ENCODE measurements at places on chromosomes 3 and 15.

DNA sequence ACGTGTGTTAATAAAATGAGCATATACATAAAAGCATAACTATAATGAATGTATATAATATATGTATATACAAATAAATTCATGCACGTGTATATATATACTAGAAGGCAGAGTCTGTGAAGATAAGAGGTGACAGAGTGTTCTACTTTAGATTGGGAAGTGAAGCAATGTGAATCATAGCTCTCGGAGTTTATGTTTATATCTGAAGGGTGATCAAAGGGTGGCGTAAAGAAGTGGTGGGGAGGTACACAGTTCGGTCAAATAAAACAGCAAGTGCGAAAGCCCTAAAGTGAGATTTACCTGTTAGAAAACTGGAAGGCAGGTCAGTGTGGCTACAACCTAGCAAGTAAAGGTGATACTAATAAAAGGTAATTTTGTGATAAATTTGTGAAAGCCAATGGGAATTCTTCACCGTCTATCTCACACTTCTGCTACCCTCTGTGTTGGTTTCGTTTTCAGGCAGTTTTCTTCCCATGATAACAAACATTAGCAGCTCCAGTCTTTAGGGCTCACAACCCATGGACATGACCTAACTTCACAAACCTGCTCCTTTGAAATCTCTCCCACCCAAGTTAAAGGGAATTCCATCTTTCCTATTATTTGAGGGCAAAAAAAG is 46.7 kb upstream of the BCHE start:
- DNase-seq = no peak

GRCh38 chr3:18758047-18758704 is 333.0 kb upstream of the SATB1 start:
- DNase-seq = peak; percentile 72

DNA sequence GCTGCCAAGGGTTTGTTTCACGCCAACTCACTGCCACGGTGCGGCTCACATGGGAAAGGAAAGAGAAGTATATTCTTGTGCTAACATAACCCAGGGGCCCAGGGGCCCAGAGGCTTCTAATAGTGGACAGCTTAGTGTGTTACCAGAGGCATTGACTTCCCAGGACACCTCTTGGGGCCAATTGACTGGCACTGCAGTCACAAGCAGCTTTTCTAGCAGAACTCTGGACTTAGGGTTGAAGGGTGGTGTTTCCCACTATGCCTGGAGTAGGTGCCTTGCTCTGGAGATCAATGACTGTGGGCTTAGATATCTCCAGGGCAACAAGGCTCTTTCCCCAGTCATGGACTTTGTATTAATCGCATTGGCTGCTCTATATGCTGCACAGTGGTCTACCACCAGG is 172.7 kb upstream of the KBTBD8 start:
- DNase-seq = no peak

GRCh38 chr3:140223197-140223596 is 288.2 kb downstream of the CLSTN2 start:
- DNase-seq = no peak

DNA sequence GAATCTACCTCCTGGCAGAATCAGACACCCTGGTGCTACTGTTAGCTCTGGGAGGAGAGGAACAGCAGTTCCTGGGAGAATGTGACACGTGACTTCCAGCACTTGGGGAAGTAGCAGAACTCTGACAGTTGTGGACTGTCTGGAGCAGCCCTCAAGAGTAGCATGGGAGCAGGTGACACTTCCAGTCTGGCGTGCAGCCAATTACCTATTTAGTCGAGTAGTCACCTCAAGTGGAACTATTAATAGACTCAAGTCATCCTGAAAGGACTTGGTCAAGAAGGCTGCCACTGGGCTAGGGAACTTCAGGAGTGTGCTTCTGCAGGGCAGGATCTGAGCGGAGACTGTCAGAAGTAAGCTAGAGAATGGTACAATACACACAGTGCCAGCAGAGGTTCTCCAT is 62.3 kb downstream of the MTHFS start:
- peak; percentile 49 for DNase-seq

DNA sequence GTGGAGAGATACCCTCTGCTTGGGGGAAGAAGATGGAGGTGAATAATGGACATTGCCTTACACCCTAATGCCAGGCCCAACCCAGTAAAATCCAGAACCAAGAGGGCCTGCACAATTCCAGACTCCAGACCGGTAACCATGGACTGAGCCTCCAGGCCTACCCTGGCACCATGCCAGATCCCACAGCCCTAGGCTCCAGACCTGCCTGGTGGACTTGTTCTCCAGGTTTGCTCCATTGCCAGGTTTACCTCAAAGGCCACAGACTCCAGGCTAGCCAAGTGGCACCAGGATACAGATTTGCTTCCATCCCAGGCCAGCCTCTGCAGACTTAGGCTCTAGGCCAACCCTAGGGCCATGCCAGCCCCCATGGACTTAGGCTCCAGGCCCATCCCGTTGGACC is 14.0 kb downstream of the PLCH1 start:
- DNase-seq = no peak

DNA sequence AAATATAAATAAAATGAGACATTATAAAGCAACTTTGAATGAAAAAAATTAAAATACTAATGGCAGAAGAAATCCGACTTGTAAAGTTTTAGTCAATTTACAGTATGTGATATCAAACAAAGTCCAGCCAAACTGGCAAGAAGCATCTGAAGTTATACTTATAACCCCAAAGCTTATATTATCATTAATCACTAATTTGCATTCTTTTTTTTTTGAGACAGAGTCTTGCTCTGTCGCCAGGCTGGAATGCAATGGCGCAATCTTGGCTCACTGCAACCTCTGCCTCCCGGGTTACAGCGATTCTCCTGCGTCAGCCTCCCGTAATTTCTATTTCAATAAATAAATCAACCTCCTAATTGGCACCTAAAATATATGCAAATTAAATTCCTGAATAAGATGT is 80.1 kb downstream of the AQR start:
- no peak for DNase-seq

GRCh38 chr3:169509780-169510692 is 153.5 kb downstream of the MECOM start:
- peak; percentile 11 for DNase-seq

DNA sequence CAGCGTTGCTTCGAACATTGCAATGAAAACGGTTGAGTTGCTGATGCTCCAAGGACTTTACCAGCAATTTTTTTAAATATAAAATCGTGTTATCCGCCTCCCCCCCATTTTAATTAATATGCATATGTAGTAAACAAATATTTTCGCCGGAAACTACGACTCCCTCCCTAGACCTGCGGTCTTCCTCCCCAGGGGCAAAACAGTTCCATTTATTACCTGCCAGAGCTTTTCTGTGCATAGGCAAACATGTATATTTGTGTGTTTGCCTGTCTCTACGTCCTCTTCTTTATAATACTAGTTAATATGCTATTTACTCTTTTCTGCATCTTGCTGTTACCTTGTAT is 593 bp upstream of the RSL24D1 start:
- DNase-seq = no peak

- no peak for DNase-seq
These were observed 46.5 kb downstream of the RPN1 start for GRCh38 chr3:128603811-128604775.

- DNase-seq = no peak
These were observed 89.6 kb downstream of the MB21D2 start for GRCh38 chr3:192827863-192828594.

- DNase-seq = no peak
These were observed 65.3 kb upstream of the SNRK start for GRCh38 chr3:43221076-43221475.

DNA sequence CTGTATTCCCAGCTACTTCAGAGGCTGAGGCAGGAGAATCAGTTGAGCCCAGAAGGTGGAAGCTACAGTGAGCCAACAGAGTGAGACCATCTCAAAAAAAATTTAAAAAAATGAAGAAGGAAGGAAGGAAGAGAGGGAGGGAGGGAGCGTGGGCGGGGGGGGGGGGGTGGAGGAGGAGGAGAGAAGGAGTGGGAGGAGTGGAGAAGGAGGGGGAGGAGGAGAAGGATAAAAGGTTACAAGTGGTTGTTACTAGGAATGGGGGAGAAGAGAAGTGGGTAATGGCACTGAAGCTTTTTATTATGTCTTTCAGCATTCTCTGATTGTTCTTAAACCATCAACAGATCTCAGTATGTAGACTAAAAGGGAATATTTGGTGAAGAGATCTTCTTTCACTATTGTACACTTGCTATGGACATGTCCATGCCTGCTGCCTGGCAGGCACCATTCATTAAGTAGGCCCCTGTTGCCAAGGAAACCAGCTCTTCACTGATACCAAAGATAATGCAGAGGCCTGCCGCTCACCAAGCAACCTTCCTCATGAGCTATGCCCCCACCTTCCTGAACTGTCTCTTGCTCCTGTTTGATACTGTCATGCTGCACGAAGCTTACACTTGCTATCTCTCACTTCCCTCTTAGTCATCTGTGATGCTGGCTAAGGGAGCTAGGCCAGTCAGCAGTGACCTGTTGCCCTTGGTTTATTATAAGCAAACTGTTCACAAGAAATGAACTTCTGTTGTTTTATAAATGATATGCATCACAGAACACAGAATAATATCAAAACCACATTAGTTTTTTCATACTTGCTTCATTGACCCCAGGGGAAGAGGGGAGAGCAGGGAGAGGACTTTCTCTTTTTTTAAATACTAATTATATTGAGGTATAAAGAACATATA is 23.1 kb downstream of the EPM2AIP1 start:
- peak; percentile 85 for DNase-seq

DNA sequence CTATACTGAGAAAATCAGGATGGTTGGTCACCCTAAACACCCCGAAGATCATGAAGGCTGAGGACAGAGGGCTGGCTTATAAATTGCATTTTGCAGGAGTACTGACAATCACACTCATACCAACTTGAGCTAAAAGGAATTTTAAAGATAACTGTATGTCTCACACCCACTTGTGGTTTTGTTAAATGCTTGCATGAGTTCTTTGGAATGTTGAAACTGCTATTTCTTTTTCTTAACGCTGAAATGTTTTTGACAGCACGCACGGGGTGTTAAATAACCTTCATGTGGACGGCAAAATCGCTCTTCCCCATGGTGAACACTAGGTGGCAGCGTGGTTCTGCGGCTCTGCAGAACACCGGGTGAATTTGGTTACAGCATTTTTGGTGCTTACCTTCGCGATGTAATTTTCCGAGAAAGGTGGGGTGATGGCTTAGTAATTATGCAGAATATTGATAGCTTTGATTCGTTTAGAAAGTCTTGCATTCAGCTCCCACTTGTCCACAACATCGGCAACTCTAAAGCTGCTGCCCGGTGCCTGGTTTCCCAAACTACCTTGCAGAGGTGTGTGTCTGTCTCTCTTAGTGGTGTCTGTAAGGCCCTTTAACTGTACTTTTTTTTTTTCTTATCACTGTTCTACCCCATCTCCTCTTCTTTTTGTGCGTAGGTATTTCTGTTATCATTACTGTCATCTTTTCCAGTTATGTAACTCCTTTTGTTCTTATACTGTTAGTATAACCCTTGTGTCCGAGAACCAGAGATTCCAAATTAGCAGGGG is 51.7 kb downstream of the ARNT2 start:
- DNase-seq = peak; percentile 80

GRCh38 chr3:29240248-29240647 is 40.6 kb upstream of the RBMS3 start:
- no peak for DNase-seq

DNA sequence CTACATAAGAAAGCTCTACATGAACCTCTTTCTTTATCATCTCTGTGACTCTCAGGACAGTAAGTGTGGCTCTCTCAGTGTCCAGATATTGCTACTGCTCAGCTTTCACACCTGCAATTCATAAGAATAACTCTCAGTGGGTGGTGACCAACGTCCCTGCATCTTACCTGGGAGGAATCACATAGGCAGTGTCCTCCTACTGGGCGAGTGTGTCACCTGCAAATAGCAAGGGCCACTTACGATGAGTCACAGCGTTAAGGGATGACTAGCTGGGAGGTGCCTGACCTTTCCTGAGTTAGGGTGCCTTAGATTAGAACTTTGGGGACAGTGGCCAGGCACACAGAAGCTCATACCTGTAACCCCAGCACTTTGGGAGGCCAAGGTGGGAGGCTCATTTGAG is 90.8 kb upstream of the C3orf80 start:
- DNase-seq = no peak

GRCh38 chr15:50119063-50120040 is at the start of gene ATP8B4:
Gene ATP8B4 (minus strand): TSS chr15:50119233. CDS start chr15:50106966, 12,267 bp downstream.
- DNase-seq = no peak

- DNase-seq = no peak
These were observed 57.2 kb upstream of the KY start for GRCh38 chr3:134707908-134708597.

DNA sequence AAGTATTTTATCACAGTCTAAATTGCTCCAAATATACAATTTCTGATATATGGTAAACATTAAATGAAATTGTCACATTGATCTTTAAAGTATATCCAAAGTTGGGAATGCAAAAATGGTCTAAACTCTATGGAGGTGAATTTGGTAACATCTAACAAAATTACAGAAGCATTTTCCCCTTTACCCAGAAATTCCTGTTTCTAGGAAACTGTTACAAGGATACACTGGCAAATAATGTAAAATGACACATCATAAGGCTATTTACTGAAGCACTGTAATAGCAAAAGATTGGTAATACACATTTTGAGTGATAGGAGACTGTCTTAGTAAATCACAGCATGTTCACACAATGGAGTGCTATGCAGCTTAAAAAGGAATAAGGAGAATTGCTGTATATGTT is 50.0 kb upstream of the SLCO2A1 start:
- DNase-seq = no peak

DNA sequence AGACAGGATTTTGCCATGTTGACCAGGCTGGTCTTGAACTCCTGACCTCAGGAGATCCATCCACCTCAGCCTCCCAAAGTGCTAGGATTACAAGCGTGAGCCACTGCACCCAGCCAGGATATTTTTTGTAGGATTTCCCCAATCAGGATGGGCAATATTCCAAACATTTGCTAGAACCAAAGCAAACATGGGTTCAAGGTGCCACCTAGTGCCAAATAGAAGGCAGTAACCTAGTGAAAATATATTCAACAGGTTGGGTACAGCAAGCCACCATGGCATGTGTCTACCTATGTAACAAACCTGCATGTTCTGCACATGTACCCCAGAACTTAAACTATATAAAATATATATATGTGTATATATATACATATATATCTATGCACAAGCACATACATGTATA is 185.9 kb upstream of the CADM2 start:
- no peak for DNase-seq
